ENCODE measurements at places on chromosomes 11 and 22.

GRCh38 chr11:79092791-79093353 is 348.0 kb downstream of the TENM4 start:
- DNase-seq, result no peak

DNA sequence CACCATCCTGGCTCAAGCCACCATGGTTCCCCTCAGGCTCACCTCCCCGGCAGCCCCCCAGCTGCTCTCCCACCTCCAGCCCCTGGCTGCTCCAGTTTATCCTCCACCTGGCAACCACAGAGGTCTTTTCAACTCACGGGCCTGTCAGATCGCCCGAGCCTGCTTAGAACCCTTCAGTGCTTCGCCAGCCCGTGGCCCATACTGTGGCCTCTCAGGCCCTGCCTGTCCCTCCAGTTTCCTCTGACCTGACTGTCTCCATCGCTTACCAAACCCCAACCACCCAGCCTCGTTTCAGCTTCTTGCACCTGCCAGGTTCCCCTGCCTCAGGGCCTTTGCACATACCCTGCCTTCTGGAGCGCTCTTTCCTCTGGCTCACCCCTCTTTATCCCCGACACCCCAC is 6.9 kb downstream of the KCNC1 start:
- no peak for DNase-seq

- DNase-seq, result no peak
Measured at GRCh38 chr22:28759861-28760560, 12.5 kb upstream of the CCDC117 start.

DNA sequence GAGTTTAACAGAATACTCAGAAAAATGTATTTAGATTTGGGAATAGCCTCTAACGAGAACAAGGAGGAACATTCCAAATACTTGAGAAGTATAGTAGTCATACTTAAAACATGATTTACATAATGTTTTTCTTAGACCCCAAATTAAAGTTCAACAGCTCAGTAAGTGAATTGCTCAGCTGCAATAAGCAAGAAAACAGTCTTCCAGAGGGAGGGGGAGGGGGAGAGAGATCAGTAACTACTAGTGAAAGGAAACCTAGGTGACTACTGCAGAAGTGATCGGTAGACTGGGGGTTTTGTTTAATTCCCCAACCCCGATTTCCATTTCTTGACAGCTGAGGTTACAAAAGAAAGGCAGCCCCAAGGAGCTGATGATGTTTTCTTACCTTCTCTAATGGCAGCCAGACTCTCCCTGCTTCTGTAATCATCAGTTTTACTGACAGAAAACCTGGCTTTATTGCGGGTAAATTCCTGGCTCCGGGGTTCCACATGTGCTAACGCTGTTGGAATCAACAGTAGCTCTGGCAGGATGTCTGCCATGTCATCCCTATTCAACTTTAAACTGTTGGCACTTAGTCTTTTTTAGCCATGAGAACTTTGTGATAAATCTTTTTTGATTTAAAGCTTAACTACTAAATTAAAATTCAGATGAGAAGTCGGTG is 82.4 kb upstream of the BIRC3 start:
- no peak for DNase-seq

DNA sequence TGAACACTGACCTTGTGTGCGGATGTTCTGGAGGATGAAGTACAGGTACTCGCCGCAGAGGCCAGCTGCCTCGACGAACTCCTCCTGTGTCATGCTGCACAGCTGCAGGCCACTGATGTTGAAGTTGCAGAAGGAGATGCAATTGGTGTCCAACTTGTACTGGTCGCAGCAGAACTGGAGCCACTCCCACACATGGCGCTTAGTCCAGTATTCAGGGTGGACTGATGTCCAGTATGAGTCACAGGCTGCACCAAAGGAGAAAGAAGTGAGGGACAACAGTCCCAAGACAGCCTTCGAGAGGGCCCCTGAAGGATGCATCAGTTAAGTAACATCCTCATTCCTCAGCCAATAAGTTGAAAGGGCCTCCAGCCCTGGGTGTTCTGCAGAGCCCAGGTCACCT is 20.1 kb downstream of the ELF5 start:
- no peak for DNase-seq

DNA sequence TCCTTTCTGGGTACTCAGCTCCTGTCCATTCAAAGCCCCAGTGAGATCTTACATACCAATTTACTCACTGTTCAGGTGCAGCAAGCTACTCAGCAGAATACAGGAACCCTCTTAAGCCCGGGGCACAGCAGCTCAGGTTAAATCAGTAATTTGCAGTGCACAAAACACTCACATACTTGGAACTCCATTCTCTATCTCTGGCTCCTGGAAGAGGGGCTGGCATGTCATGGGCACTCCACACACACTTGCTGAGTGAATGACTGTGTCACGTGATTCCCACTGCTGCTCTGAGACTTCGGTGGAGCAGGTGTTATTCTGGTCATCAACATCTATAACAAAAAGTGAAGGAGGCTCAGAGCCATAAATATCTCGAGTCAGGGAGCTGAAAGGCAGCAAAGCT is 157.3 kb upstream of the BDNF start:
- DNase-seq, result no peak

- DNase-seq, result no peak
Measured at GRCh38 chr22:20061481-20061861, 18.6 kb upstream of the DGCR8 start.

- DNase-seq, result no peak
Measured at GRCh38 chr22:37926771-37927636, 20.9 kb downstream of the MICALL1 start.

GRCh38 chr11:126499131-126499752 is 143.8 kb downstream of the ST3GAL4 start:
- DNase-seq, result no peak

DNA sequence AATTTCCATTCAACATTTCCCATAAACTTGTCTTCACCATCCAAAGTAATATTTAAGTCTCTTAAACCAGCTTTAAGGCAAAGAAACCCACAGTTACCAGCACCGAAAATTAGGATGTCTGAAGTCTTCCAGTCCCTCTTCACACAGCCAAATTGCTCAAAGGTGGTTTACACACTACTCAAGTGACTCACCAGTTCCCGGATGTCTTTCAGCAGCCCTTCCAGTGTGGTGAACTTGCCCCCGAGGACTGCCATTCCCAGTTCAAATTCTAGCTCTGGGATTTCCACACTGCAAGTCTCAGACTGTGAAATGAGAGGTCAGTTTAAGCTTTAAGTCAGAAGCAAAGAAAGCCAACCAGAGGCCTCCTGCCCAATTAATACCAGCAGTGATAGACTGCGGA is 5.1 kb downstream of the ZPR1 start:
- peak; percentile 26 for DNase-seq

DNA sequence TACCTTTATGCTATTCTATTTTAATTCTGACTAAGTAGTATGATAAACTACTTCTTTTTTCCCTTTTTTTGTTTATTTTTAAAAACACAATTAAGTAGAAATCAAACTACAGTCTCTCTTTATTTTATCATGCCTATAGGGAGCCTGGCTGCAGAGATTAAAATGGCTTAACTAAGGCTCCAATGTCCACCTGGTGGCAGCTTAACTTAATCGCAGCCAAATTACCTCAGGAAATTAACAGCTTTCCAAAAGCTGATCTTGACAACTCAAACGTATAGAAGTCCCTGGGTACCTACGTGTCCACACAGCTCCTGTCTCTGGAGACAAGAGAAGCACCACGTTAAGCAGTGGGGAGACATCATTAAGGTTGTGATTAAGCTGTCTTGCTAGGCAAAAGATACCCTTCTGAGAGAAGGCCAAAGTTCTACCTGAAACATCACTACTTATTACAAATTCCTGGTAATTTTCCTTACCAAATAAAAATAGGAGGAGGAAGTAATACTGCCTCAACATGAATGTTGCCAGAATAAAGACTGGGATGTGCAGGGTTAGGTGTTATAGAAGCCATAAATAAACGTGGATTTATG is 63.2 kb upstream of the SNX19 start:
- no peak for DNase-seq

DNA sequence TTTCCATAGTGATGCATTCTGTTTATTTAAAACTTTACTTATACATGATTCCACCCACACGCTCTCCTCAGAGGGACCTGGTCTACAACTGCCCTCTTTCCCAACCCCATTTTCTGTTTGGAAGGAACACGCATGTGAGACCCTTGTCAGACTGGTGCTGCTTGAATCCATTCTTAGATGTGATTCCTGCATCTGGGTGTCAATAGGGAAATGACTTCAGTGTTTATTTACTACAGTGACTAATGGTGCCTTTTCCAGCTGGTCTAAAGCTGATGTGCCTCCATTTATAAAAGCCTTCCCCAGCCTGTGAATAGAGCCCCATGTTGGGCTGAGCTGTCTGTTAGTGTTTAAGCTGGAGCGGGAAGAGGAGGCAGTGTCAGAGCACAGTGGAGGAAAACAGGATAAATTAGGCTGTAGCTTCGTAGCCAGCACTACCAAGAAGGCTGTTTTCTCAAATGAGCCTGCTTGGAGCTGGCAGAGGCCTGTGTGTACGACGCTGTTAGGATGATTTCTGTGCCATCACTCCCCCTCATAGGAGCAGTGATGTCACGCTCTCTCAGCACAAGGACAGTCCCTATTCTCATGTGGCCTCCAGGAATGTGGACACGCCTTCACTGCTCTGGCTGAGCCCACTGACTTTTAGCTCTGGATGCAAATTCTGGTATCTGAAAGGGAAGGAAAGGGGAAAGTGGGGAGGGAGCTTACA is 18.9 kb upstream of the C11orf96 start:
- no peak for DNase-seq

DNA sequence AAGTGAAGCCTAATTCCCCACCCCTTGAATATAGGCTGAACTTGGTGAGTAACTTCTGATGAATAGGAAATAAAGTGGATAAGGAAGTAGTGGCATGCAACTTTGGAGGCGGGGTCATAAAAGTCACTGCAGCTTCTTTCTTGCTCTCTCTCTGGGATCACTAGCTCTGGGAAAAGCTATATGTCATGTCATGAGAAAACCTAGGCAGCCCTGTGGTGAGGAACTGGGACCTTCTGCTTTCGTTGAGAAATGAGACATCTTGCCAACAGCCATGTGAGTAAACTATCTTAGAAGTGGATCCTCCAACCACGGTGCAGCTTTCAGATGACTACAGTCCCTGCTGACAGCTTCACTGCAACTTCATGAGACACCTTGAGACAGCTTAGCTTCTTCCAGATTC is 15.7 kb downstream of the ZNF214 start:
- no peak for DNase-seq

DNA sequence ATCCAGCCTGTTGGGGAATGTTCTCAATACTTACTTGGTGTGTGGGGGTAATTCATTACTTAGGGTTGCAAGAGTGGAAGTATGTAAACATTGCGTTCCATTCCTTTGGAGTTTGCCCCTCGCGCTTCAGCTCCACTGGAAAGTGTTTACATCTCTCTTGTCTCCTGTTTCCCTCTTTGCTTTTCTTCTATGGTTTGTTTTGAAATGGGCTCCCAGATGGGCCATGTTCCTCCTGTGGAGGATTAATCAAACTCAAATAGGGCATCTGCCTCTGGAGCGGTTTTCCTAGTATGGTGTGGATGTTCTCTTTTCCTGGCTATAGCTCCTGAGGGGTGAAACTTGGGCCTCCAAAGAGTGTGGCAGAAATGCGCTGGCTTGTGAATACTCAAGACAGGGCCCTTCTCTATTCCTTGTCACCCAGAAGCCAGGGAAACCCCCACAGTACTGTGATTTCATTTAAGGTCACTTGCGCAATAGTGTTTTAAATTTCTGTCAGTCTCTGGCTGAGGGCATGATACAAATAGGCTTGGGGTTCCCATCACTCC is 51.9 kb downstream of the CD44 start:
- DNase-seq, result no peak

DNA sequence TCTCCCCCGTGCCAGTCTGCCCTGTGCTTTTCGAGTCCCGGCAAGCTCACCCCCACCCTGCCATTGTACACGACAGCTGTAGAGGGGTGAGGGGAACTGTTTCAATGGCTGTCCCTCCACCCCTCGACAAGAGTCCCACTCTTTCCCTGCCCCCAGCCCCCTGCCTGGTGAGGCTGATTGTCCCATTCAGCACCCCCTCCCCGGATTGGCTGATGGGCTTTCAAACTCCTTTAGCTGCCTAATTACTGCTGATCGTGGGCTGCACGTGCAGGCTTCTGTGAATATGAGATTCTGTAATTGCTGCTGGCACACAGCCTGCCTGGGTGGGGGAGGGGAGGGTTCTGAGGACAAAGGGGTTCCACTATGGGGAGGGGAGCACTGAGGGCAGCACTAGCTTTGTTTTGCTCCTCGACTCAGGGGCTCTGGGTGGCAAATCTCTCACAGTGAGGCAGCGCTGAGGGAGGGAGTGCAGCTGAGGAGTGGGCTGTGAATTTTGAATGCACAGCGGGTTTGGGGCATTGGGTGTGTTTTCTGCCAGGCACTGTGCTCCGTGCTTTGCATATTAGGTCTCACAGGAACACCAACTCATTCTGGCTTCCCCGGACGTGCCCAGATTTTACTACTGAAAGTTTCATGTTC is 42.6 kb upstream of the ACCSL start:
- DNase-seq, result no peak

GRCh38 chr11:86016451-86016850 is 52.4 kb downstream of the PICALM start:
- DNase-seq, result no peak

DNA sequence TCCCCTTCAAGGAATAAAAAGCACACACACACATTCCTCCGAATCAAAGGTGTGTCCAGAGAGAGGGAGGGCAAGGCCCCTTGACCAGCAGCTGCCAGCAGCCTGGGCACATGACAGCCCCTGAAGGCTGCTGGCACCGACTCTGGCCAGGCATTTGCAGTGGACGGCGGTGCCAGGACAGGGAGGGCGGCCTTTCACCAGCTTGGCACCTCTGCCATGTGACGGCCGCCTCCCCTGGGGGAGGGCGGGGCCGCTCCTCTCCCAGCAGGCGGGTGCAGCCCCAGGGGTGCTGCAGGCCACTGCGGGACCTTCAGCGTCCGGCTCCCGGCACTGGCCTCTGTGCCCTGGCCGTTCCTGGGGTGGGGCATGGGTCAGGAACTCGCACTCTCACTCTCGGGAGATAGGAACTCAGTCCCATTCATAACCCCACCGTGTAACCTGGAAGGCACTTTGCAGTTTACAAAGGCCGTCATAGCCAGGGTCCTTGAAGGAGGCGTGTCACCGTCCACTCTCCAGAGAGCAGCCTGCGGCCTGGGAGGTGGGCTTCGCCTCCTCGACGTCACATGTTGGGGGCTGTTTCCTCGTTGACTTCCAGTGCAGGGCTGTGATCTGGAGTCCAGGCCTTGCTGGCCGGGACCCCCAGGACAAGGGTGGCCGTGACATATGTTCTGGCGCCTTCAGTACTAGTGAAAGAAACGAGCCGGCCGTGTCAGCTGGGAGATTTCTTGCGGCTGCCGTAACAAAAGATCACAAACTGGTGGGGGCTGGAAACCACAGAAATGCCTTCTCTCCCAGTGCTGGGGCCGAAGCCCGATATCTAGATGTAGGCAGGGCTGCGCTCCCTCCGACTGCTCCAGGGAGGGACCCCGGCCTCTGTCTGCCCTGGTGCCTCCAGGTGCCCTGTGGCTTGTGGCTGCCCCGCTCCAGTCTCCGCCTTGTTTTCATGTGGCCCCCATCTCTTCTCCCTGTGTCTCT is 39.9 kb upstream of the SMIM38 start:
- no peak for DNase-seq

- no peak for DNase-seq
Measured at GRCh38 chr11:91641153-91641552, 583.5 kb upstream of the FAT3 start.

Measured in GM06990 (cell line).